CD8-positive, alpha-beta T cell (primary cell): ENCODE measurements at places on chromosomes 11 and 22.
A peak's percentile ranks its signal among the peaks of the same experiment; 100 is the strongest.

DNA sequence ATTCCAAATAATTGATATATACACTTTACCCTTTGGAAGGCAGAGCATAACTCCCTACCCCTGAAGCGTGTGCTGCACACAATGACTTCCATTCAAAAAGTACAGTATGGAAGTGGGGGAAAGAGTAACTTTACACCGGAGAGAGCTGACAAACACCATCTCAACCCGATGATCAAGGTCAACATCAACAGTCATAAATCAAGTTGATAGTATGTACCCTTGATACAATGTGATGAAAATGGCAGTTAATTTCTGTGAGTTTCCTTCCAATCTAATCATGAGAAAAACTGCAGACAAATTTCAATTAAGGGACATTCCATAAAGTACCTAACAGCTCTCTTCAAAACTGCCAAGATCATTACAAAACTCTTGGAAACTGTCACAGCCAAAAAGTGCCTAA lies 6.0 kb upstream of the DEUP1 start:
- DNase-seq, result no peak

DNA sequence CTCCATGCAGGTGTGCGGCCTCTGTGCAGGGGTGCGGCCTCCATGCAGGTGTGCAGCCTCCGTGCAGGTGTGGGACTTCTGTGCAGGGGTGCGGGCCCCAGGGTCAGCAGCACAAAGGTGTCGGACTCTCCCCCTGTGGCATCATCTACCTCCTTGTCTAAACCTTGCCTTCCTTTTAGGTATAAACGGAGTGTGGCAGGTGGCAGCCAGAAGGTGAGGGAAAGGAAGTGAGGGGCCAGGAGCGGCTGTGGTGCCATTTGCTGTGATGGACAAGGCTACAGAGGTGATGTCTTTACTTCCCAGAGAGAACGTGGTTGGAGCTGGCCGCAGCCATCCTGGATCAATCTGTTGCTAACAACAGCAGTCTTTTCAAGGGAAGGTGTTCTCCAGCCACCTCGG lies 9.1 kb downstream of the GAL start:
- no peak for DNase-seq

GRCh38 chr11:117824571-117825537 lies at the start of gene FXYD2:
Gene FXYD2, minus strand, starts transcription at chr11:117824744. Its CDS starts 66 bp downstream, at chr11:117824678.
- no peak for DNase-seq

DNA sequence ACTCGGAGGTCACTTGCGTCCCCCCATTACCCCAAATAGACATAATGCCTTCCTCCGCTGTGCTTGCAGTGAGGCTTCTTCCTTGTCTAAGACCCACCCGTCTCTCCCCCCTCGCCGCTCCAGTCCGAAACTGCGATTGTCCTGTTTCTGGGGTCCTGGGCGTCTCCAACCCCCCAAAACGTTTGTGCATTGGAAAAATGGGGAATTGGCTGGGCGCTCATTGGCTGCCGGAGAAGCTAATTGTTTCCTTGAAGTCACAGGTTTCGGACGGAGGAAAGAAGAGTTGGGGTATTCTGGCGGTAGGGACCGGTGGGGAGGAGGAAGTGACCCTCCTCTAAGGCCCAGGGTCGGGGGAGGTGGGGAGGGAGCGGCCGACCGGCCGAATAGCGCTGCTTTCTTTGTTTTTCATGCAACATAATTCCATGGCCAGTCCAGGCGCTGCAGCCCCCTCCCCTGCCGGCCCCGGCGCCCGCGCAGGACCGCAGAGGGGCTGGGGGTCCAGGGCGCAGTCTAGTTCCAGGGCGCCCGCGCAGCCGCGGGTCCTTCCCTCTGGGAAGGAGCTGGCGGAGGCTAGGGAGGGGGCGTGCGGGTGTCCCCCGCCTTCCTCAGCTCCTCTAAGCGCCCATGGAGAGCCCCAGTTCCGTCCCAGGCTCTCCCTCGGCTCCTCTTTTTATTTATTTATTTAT lies 12.7 kb upstream of the CPT1A start:
- DNase-seq, result no peak

GRCh38 chr22:37303821-37304274 lies 21.5 kb downstream of the CYTH4 start:
- peak; percentile 37 for DNase-seq
